ENCODE measurements at places on chromosomes 16 and 17. TPM values are rescaled to one million over a fixed set of nuclear protein-coding genes. Genes with fewer than 3 reads are reported as not detected.
A peak's percentile ranks its signal among the peaks of the same experiment; 100 is the strongest.

Gene HSPB9
- 0.18 TPM for total RNA-seq

DNA sequence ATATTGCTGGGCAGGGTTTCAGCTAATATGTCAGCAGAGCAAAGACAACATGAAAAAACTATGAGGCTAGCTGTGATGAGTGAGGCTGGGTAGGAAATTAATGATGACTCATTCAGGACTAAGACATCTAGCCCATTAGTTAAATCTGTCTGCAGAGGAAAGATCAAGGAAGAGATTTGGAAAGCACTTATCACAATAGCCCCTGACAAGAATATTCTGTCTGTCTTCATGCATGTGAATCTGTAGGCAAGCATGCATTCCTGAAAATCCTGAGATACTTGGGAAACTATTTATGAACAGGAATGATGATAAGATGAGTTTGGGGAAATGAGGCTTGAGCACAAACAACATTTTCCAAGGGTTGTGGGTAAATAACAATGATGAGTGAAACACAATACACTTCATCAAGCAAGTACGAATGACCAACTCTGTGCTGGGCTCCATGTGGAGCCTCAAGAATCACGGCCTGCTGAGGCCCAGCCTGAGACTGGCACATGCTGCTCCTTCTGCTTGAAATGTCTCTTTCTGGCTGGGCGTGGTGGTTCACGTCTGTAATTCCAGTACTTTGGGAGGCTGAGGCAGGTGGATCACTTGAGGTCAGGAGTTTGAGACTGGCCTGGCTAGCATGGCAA is 96.5 kb upstream of the ASIC2 start:
- no peak for DNase-seq

DNA sequence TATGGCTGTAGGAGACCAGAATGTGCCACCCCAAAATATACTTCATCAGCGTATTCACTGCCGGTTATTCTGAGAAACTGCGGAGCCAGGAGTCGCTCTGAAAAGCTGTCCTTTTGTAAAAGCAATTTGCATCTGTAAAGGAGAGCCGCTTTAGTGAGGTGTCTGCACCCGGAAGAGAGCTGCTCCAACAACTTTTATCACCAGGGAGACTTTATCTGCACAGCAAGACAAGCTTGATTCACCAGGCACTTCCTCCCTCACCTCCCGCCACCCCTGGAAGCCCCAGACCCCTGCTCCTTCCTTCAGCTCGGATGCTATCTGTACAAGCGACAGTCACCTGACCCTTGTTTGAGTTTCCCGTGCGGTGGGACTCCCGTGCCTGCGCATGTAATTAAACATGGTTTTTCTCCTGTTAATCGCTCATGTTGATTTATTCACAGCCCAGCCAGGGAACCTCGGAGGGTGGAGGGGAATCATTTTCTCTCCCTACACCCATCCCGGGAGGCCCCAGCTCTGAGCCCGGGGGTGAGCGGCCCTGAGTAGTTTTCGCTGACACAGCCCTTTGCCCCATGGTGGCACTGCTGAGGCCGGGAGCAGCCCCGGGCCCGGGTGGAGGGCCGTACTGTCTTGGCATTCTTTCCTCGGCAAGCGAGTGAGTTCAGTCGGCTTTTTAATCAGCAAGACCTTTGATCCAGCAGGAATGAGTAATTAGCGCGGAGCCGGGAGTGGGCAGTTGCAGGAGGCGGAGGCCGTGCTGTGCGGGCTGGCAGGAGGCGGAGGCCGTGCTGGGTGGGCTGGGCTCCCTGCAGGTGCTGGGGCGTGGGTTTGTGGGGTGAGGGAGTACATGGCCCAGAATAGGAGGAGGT is 222.7 kb upstream of the CIBAR2 start:
- DNase-seq: peak; percentile 27

DNA sequence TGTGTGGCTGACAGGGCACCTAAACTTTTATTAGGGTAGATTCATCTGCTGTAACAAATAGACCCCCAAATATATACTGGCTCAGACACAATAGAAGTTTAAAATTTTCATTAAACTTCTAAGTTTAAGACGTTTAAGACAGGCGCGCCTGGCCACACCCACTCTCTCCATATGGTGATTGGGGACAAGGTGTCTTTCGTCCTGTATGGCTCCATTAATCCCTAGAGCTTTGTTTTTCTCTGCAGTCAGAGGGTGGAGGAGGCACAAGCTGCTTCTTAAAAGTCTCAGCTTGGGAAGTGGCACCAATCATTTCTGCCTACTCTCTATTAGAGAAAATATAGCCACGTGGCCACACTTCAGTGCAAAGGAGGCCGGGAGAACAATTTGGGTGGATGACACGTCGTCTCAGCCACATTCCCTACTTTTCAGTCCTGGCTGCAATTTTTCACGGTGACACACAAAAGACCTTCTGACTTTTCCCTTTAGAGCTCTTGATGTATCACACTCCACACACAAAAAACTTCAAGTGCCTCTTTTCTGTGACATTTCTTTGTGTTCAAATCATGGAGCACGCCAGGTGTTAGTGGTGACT is 125.5 kb upstream of the CACNG3 start:
- no peak for DNase-seq

Gene ANKRD40CL
- not detected for total RNA-seq
